ENCODE measurements at places on chromosomes 1 and 21.
A peak's percentile ranks its signal among the peaks of the same experiment; 100 is the strongest.

DNA sequence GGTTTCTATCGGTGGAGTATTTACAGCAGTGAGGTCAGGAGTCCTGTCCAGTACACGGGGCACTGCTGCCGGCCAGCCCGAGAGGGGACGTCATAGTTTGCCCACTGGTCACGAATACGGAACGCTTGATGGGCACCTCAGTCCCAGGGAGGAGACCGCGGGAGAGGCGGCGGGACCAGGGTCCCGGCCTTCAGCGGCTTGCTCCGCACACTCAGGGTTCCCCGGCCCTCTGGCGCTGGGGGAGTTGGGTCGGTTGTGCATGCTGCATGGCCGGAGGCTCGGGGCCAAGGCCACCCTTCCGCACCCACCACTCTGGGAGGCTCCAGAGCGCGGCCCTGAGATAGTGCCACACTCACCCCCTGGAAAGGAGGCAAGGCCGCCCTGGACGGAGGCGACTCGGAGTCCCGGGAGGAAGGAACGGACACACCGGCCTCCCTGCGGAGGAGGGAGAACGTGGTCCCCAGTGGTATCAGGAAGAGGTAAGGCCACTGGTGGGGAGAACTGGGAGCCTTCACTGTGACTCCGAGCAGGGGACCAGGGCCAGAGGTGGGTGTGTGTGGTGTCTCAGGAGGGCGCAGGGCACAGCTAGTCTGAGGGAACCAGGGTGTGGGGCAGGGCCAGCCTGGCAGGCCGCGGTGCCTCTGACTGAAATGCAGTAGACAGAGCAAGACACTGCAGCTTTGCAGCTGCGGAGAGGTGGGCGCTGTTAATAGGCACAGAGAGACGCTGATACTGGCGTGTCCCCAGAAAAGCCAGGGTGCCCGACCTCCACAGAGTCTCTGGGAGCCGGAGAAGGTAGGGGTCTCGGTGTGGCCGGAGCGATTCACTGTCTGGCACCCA is 28.6 kb upstream of the PRSS38 start:
- peak; percentile 15 for DNase-seq

GRCh38 chr1:180489976-180490375 is 12.4 kb downstream of the ACBD6 start:
- no peak for DNase-seq

DNA sequence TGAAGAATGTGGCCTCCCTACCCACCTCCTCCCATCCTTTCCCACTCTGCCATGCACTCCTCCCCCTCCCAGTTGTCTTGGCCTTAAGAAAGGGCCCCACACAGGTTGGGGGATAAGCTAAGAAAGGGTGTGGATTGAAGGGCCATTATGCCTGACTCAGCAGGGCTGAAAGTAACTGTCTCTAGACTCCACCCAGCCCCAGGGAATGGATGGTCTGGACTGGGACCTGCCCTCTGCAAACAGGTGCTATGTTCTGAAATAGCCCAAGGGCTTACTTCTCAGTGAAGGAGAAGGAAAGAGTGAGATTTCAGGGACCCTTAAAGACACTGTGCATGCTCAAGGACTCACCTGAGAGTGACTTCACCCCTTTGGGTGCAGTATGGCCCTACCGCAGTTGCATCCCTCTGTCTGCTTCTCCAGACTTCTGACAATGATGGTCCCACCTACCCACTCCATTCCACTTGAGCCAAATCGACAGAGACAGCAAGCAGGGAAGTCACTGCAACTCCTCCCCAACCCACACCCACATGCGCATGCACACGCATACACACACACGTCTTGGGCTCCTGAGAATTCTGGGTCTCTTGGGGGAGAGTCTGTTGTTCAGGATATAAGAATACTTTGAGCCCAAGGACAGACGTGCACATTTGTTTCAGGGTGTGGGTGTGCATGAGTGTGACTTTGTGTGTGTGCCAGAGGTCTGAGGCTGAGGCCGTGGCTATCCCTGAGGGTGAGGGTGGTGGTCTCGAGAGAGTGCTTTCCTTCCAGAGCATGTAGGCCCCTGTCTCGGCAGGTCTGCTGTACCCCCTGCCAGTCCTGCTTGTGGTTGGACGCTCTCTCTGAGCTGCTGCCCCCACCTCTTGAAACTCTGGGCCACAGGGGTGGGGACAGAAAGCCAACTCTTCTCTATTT is 231.9 kb downstream of the PTPRU start:
- DNase-seq, result no peak

- no peak for DNase-seq
Observed at GRCh38 chr21:28642891-28643290, 349.8 kb downstream of the LTN1 start.

GRCh38 chr1:42184616-42185015 is 20.1 kb upstream of the GUCA2A start:
- DNase-seq, result no peak

GRCh38 chr1:225280563-225280962 is 147.3 kb downstream of the LBR start:
- no peak for DNase-seq

DNA sequence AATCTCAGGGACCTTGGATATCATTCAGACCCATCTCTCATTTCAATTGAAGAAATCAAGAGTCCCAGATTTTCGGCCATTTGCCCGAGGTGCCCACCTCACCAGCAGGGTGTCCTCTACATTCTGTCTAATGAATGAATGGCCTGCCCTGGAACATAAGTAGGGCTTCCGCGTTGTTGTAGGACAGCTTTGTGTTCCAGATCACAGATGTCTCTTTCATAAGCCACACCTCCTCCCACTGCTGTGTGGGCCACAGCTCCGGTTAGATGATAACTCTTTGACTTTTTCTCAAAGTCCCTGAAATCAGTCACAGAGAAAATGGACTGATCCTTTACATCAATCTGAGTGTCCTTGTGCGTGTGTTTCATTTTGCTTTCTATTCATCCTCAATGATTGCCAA is 144.4 kb downstream of the RGS7 start:
- DNase-seq, result no peak
